ENCODE measurements at places on chromosomes 2 and 18.

- no peak for DNase-seq
Measured at GRCh38 chr2:170165129-170165528, 12.8 kb upstream of the MYO3B start.

GRCh38 chr2:236158969-236159777 lies 9.0 kb downstream of the GBX2 start:
- DNase-seq: peak; percentile 89

- DNase-seq: no peak
Measured at GRCh38 chr18:70931942-70932814, 643.3 kb downstream of the SOCS6 start.

DNA sequence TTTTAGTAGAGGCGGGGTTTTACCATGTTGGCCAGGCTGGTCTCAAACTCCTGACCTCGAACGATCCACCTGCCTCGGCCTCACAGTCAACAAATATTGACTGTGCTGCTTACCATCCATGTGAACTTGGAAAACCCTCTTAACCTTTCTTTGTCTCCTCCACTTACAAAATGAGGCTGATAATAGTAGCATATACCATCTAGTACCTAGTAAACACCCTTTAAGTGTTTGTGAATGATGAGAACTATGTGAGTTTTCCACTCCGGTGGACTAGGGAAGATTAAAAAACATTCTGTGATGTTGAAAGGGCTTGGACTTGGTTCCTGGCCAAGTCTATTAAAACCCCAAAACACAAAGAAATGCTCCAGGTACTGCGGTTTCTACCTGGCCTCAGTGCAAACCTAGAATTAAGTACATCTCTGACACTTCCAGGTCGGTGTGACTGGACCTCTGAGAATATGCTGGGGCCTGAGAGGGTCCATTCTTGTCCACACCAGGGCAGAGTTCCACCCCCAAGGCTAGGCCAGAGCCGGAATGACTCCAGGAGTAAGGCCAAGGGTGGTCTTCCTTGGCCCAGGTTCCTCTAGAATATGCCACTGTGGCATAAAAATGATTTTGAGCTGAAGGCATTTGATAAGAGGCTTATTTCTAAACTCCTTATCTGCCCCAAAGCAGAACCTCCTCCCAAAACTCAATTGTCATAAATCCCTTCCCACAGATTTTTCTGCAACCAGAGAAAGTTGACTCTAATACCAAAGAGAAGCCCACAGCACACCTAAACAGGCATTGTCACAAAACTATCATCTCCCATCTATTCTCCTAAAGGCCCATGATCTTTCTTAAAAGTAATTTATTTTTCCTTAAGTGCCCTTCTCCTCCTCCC lies 217.5 kb downstream of the TGIF1 start:
- peak; percentile 13 for DNase-seq

DNA sequence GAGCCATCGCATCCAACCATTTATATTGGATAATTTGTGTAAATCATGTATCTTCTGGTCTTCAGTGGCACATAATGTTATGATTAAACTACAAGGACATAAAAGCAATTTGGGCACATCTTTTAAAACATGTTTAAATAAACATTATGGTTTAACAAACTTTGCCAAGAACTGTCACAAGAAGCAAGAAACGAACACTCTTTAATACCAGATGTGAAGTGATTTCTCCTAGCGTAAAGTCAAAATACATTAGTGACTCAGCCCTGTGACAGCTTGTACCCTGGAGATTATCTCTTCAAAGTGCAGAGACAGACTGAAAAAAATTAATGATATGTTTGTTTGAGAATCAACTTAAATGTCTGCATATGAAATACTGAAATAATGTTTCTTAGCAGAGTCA lies 39.9 kb downstream of the DSEL start:
- DNase-seq: no peak

GRCh38 chr2:195782156-195782555 lies 125.1 kb downstream of the SLC39A10 start:
- DNase-seq: no peak

Data from endodermal cell (in vitro differentiated cells).